ENCODE measurements at places on chromosomes 4 and X. TPM values are rescaled to one million over a fixed set of nuclear protein-coding genes. Genes with fewer than 3 reads are reported as not detected.

- no peak for DNase-seq
Observed at GRCh38 chr4:12359420-12359819, 930.7 kb upstream of the HS3ST1 start.

GRCh38 chrX:126124721-126125120, 41.4 kb downstream of the DCAF12L2 start:
- DNase-seq: no peak

DNA sequence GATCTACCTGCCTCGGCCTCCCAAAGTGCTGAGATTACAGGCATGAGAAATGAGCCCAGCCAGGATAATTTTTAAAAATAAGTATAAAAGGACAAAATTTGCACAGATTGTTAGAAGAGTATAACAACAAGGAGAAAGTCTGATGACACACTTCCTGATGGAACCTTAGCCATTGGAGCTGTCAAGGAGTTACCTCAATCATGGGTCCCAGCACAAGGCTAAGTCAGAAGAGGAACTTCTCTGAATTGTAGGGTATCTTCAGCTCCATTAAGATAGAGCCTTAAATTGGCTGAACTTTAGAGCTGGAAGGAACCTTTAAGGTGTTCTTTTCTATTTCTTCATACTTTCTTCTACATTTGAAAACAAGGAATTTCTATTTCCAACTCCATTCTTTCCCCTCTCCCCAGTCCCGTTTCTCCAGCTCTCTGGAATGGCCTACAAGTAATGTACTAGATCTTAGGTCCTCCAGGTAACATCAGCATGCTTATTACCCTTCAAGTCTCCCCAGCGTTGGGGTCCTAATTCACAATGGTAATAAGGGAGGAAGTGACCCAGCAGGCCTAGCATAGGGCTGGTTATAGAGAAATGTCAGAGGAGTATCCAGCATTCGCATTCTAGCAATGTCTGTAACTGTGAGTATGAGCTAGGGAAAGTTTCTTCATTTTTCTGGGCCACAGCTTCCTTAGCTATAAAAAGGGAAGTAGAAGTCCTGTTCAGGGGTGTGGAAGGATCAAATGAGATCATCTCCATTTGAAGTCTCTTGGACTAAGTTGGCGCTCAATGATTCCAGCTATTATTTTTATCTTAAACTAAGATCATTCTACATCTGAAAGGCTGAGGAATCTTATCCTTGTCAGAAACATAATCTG, 18.5 kb upstream of the RBPJ start:
- no peak for DNase-seq

DNA sequence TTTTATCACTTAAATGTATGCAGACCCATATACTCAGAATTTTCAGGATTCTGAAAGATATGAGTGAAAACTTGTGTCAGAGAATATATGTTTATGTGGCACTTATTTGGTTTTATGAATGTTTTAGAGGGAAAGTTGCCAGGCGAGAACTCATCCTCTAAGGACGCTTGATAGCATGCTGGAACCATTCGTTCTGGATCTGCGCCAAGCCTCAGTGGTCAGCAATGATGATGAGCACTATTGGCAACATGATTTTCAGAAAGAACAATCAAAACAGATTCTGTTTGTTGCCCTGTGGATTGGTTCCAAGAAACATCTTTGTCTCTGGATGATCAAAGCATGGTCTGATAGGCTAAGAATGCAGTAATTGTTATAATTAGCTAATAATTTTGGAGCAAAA, 32.1 kb upstream of the RAPGEF2 start:
- peak; percentile 74 for DNase-seq

DNA sequence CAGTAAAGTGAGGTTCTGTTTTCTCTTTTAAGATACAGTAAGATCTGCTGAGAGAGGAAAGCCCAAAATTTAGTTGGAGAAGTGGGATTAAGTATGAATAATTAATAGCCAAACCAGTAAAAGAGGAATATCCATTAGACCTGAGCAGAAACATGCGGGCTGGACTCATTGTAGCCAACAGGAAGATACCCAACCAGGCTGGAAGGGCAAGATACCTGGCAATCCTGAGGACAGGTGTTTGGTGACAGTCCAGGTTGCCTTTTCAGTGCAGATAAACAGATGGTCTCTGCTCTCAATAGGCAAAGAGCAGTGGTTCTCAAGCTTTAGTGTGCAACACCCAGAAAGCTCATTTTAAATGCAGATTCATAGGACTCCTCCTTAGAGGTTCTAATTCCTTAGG, 980.8 kb upstream of the GRID2 start:
- no peak for DNase-seq

DNA sequence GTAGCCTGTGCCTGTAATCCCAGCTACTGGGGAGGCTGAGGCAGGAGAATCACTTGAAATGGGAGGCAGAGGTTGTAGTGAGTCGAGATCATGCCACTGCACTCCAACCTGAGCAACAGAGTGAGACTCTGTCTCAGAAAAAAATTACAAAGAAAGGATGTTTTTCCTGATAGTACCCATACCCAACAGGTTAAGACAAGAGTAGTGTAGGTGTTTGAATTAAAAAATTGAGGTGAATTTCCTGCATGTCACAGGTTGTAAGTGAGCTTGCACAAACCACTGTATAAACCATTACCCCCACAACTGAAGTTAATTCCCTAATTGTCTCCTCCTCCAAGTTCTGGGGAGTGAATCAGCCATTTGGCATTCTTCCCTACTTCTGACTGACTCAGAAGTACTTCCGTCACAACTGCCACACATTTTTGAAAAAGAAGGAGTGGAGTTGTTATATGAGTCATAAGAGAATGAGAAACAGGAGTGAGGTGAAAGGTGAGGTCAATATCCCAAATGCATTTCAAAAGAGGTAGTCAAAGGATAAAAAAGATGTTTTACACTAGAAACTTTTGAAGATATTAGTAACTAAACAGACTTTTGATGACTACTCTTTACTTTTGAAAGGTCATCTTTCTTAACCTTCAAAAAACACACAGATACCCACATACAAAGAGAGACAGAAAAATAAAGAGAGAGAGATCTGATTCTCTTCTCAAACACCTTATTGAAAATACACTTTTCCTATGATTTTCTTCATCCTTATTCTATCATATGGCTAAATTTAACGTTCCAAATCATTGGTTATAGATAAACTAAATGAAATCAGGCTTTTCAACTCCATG, 134.5 kb downstream of the BTC start:
- DNase-seq: peak; percentile 99

DNA sequence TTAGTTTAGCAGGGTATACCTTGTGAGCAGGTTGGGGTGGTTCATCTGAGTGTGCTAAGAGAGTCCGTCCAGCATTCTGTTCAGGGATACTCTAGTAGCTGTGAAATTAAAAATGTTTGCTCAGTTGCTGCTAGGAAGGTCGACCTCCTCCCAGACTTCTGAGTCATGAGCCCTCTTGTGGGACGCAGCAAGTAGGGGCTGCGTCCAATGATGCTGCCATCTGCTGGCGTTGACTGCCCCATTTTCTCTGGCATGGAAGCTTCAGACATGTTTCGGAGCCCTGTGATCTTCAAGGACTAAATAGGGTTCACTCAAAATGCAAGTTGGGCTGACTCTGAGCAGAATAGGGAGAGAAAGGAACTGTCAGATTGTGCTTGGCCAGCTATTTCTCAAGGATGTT, 201.0 kb upstream of the ARSJ start:
- peak; percentile 85 for DNase-seq

DNA sequence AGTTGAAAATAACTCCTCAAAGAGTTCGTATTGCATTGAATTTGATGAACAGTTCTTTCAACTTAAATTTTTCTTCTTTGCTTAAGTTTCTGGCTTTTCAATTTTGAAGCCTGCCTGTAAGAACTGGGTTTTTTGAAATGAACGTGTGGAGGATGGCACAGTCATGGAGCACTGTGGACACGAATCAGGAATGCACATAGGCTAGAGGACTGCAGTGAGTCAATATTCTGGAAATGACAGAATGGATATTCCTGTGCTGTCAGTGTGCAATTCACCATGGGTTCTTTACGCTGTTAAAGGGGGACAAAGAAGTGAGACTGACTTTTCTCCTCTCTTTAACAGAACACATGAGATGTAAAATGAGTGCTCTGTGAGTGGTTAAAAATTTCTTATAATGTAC, 368.0 kb upstream of the AGA start:
- no peak for DNase-seq

DNA sequence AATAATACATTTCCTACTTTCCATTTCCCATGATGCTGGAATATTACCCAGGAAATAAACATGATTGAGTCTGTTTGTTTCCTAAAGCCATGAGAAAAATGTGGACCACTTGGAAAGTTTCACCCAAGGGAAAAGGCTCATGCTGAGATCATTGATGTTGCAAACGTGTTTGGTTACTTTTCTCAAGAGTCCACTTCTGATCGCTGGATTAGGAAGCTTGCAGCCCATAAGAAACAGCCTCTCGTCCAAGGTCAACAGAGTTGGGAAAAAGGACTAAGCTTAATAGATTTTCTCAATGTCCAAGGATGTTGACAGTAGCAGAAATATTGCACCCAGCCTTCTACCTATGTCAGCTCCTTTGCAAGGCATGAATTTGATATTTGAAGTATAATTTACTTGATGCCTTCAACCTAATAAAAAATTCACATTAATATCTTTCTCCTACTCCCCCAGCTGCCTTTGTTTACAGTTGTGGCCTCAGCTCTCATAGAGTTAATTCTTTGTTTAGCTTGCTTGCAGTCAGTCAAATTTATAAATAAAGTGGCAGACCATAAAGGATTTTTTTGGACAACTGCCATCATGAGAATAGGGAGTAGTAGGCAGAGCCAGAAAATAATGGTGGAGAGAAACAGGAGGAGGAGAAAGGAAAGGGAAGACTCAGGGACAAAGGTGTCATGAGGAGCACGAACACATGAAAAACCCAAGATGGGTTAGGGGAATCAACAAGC, 65.6 kb upstream of the BLTP1 start:
- DNase-seq: peak; percentile 18

DNA sequence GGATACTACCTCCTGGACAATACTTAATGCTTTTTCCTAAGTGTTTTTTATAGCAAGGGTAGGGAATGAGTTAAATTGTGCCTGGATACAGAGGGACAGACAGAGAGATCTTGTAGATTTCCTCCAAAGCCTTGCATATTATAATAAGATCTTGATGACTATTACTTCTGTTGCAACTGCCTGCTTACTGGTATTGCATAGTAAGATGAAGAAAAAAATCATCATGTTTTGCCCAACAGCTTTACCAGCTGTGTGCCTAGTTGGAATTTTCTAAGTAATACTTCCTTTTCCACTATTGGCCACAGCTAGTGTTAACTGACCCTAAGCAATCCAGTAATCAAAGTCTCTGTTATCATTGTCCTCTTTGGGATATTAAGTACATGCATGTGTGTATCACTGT, 139.0 kb downstream of the DCK start:
- peak; percentile 60 for DNase-seq

DNA sequence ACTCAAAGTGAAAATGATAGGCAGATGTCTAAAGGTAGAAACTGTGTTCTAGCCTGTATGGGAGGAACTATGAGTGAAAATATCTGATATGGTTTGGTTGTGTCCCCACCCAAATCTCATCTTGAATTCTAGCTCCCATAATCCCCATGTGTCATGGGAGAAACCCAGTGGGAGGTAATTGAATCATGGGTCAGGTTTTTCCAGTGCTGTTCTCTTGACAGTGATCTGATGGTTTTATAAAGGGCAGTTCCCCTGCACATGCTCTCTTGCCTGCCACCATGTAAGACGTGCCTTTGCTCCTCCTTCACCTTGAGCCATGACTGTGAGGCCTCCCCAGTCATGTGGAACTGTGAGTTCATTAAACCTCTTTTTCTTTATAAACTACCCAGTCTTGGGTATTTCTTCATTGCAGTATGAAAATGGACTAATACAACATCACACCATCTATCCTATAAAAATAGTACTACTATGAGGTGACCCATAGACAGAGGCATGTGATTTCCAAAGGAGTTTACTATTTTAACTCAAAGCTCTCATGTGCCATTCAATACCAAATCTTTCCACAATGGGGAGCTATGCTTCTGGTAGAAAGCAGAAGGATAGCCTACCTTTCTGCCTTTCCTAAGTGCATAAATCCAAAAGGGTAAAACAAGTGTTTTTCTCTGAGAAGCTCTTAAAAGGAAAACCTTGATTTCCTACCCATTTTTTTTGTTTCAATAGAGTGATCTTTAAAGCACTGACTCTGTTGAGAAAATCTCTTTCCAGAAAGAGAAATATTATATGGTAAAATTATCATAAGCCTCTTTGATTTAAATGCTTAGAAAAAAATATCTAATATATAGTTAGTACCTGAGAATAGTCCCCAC, 38.8 kb downstream of the SEC31A start:
- peak; percentile 49 for DNase-seq

GRCh38 chr4:12409507-12410190, 981.0 kb upstream of the HS3ST1 start:
- DNase-seq: no peak

GRCh38 chrX:75746891-75747639, 38.0 kb downstream of the MAGEE2 start:
- no peak for DNase-seq

DNA sequence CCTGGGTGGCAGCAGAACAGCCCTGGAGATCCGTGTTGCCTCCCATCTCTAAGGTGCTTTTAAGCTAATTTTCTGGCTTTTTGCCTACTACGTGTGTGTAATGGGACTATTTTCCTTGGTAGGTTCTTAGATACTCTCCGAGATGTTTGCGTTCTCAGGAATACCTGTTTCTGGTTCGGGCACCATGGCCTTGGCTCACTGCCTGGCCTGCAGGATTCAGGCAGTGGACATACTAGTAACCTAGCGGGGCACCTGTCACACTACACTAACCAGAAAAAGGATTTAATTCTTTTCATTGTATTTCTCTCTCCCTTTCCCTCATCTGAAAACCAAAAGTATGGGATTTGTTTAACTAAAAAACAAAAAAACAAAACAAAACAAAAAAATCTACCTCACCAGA, 29.2 kb downstream of the FHIP1A start:
- DNase-seq: no peak

DNA sequence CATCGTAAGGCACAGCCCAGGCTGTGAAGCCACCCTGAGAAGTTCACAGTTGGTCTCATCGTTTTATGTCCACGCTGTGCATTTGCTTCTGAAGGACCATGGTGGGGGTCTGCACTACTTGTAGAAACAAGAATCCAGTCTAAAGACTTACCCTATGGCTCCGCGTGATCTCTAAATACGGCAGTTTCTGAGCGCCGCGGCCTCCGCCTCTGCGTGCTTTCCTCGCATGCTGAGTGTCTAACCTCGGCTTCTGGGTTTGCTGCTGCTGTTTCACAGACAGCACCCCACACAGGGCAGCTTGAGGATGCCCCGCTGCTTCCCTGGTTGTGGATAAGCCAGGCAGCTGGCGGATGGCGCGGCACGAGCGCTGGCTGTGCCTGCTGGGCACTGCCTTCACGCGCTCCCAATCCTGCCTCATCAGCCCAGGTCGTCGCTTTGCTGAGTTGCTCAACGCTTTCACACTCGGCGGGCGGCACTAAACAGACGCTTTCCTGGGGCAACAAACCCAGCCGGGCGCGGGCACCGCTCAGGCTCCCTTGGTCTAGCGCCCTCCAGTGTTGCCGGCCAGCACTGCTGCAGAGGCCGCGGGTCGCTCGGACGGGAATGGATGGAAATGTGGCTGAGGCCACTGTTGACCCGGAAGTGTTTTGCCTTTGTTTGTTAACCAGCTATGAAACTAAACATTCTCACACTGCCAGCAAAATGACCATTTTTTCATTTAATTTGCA, 39.2 kb downstream of the FGFRL1 start:
- DNase-seq: no peak

GRCh38 chrX:22060415-22061280, 28.5 kb downstream of the PHEX start:
- peak; percentile 55 for DNase-seq

- peak; percentile 73 for DNase-seq
Observed at GRCh38 chr4:113534711-113535110, 226.8 kb downstream of the CAMK2D start.

Gene KIF4A
- 19.0 TPM for total RNA-seq

Gene CCDC120
- total RNA-seq: under 0.01 TPM

Gene SMIM10L2A
- total RNA-seq: under 0.01 TPM

Gene RRH
- total RNA-seq: not detected
